ENCODE measurements at places on chromosomes 13 and 19.

DNA sequence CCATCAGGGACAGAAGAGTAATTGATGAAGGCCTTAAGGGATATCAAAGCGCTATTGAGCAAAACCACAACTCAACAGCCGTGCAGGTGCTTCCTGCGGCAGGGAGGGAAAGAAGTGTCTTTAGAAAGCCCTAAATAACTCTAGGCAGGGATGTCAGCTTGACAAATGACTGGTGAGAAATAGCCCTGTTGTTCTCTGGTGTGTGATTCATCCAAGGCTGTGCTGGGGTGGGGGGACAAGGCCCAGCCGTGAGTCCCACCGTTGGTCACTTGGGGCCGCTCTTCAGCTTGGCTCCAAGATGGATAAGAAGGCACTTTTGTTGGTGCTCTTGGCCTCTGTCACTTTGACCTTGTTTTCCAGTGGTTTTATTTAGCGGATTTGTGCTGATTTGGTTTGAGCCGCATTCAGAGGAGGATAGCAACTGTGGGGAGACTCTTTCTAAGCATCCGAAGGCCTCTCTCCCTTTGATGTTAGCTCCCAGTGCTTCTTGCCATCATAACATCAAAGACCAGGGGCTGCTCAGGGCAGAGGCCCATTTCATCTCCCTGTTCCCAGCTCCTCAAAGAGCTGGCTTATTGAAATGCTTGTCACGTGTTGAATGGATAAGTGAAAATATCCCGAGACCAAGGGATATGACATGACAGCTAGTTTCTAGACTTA is 130.3 kb upstream of the SERP2 start:
- peak; percentile 4 for DNase-seq

DNA sequence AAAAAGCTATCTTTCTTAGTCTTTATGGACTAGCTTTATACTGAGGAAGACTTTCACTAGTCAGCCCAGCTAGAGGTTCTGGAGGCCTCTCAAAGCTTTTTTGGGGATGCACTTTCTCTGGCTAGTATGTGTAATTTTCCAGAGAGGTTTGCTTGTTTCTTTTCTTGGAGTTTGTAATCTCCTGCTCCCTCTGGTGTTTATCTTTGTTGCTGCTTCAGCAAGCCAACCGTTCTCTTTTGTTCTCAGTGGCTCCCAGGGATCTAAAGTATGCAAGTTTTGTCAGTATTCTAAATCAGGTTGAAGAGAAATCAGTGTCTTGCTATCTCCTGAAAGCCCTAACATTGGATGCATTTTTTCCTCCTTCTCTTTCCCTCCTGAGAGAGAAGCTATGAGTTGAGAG is 121.1 kb upstream of the MYO16 start:
- no peak for DNase-seq

DNA sequence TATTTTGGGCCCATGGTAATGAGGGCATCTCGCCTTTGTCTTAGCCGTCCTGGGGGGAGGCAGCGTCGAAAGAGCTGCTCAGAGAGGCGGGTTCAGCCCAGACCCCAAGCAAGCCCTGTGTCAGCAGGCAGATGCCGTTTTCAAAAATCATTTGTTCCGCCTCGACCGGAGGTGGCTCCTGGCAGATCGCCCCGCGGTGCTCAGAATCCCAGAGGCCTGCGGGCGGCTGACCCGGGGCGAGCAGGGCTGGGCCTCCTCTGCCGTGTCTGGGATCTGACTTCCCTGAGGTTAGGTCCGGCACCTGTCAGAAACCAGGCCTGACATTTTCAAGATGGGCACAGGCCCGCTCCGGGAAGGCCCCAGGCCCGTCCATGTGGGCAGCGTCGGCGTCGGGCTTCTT is 36.1 kb downstream of the CRTC1 start:
- DNase-seq = no peak

DNA sequence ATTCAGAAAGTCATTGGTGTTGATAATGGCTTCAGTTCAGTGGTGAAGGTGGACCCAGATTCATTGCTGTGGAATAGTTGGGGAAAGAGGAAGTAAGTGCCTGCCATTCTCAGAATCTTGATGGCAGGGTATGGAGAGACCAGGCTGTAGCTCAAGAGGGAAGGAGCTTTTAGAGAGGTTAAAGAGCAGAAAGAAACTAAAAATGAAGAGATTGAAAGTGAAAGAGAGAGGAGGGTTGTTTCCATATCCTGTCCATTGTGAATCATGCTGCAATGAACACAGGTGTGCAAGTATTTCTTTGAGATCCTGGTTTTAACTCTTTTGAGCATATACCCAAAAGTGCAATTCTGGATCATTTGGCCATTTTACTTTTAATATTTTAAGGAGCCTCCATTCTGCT is 12.5 kb downstream of the GJB6 start:
- no peak for DNase-seq

DNA sequence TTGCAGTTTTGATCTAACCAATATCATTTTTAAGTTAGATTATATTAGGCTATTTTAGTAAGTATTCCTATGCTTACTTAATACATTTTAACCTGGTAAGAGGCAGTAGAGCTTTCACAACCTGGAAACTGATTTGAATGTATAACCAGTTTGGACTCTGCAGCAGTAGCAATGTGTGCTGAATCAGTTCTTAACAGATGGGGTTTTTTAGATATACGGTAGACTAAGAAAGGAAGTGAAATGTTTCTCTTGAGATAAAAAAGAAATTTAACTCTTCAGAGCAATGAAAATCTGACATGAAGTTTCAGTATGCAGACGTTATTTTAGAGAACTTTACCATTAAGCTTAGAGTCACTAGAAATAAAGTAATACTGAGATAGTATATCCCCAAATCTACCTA is 2.7 kb downstream of the NBEA start:
- no peak for DNase-seq

DNA sequence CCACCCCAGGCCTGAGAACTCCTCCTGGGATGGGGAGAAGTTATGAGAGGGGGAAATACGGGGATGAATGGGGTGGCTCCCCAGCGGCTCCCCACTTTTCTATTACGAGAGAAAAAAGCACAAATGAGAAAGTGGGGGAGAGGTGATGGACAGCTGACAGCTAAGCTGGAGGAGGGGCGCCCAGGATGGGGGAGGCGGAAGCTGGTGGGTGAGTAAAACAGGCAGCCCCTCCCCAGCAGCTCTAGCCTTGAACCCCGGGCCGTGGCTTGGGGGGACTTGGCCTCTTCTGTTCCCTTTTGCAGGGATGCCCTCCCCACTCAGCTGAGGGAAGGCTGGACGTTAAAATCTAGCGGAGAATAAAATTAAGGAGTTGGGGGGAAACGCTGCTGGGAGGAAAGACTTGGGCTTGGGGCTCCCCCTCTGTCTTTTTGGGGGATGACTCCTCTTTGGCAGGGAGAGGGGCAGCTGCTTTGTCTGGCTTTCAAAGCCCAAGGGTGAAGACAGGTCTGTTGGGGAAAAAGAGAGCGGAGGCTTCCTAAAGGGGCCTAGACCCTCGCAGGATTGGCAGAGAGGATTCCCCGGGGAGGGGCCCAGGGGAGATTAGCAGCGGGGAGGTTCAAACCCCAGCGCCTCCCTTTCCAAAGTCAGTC is 1.4 kb upstream of the SAMD1 start:
- DNase-seq = no peak

DNA sequence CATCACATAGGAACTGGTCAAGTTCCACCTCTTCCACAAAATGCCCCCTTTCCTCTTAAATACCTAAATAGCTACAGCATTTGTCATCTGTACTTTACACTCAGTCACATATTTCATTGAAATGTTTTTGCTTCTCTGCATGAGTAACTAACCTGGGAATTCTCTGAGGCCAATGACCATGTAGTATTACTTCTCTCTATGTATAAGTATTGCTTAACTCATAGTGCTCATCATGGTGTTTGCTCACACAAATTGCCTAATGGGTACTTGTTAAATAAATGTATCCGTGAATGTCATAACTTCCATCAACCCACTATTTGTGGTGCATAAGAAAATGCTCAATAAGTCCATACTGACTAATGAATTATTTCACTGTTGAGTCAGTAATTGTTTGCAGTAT is 115.5 kb downstream of the FGF14 start:
- DNase-seq = no peak

- no peak for DNase-seq
Observed at GRCh38 chr19:37931881-37932655, 25.1 kb downstream of the SIPA1L3 start.

GRCh38 chr19:12085074-12085818 is 20.7 kb downstream of the ZNF844 start:
- no peak for DNase-seq

GRCh38 chr13:44780591-44781280 is 204.6 kb upstream of the TSC22D1 start:
- DNase-seq = no peak

DNA sequence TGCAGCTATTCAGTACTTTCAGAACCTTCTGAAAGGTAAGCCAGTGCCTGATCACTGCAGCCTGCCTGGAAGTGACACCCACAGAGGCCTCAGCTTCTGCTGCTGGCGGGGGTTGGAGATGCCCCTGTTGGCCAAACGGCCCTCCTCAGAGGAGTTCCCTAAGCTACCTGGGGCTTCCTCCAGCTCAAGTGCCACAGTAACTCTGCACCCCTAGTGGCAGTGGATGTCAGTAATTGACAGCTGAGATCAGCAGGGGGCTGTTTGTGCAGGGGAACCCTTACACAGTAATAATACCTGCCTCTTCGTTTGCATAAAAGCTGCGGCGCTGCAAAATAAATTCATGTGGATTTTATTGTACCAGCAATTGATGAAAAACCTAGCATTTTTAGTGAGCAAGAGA is 28.9 kb downstream of the TDRD12 start:
- no peak for DNase-seq

DNA sequence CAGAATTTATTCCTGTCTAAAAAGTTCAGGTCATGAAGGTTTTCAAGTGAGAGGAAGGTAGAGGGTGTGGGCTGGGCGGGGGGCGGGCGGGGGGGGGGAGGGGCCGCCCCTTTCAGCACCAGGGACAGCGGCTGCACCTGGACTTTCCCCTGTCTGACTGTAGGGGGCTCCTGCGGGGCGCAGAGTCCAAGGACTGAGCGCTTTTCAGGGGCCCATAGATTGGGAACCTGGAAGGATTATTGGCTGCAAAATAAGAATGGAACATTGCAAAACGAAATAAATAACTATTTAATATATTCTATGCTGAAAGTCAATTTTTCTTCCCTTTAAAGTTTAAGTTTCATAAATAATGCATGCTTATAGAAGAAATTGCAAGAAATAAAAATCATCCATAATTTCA is 8.9 kb upstream of the CYP4F3 start:
- peak; percentile 7 for DNase-seq

GRCh38 chr19:13987101-13987890 is 18.8 kb downstream of the RFX1 start:
- no peak for DNase-seq

GRCh38 chr19:1363599-1363998 is 20.1 kb upstream of the NDUFS7 start:
- DNase-seq = no peak

GRCh38 chr19:41945135-41945766 is 13.9 kb downstream of the RABAC1 start:
- DNase-seq = peak; percentile 83

GRCh38 chr13:50161052-50161451 is 145.8 kb downstream of the KCNRG start:
- DNase-seq = no peak

DNA sequence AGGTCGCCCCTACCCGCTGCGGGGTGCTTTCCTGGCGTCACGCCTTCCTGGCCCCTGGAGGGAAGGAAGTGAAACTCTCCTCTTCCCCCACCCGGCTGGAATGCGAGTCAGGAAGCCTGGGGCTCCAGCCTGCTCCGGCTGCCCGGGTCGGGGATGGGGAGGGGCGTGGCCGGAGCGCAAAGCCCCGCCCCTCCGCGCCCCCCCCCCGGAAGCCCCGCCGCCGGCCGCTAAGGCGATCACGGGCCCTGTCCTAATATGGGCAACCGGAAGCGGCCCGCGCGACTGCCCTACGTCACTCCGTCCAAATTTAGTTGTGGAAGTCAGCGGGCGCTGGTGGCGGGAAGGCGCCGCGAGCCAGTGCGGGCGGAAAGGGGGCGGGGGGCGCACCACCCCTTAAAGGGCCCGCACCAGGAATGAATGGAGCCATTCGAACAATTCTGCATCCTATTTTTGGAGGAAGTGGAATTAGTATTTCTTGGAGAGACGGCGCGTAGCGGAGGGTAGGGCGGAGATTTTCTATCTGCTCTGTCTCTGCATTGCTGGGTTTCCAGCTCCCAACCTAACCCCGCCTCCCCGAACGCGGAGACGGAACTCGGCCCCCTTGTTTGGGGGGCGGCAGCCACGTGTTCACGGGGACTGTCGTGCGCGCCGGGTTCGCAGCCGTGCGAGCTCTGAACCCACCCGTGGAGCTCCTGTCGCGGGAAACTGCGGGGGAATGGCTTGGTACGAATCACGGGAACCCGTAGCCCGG is 1.6 kb downstream of the IER2 start:
- peak; percentile 89 for DNase-seq
